Fibroblast of skin of scalp (primary cell): ENCODE measurements at places on chromosomes 5 and 9.
A peak's percentile ranks its signal among the peaks of the same experiment; 100 is the strongest.

DNA sequence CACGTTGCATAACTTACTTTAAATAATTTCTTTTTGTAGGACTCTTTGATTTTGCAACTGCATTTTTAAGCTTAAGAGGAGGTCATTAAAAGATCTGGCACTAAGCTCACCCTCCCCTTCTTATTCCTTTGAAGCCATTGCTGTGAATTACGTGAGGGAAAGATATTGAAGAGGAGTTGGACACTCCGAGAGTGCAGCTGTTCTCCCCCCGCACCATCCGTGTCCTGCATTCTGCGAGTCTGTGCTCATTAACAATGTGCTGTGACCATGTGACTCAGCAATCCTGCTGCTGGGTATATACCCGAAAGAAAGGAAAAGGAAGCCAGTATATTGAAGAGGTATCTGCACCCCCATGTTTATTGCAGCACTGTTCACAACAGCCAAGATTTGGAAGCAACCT, 40.0 kb downstream of the NXNL2 start:
- peak; percentile 32 for DNase-seq

GRCh38 chr5:150052956-150053712, 33.2 kb downstream of the CSF1R start:
- peak; percentile 77 for DNase-seq

DNA sequence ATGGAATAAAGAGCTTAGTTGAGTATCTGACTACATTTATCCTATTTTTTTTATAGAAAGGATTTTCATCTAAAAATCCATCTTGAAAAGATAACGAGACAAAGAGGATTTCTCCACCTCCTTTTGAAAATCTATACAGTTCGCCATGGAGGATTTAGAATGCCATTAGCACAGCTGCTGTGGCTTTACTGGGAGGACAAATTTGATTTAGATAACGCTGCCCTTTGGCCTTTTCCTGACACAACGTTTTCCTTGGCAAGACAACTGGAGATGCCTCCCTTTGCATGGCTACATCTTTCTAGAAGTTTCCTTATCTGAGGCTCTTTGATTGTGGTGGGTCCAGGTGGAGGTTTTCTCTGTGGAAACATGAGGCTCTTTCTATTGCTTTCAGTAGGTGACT, 146.7 kb upstream of the KLF9 start:
- DNase-seq, result no peak

GRCh38 chr5:82991059-82991458, 86.1 kb downstream of the TMEM167A start:
- DNase-seq, result no peak

- DNase-seq, result no peak
Observed at GRCh38 chr9:38003230-38003629, 65.8 kb downstream of the SHB start.

DNA sequence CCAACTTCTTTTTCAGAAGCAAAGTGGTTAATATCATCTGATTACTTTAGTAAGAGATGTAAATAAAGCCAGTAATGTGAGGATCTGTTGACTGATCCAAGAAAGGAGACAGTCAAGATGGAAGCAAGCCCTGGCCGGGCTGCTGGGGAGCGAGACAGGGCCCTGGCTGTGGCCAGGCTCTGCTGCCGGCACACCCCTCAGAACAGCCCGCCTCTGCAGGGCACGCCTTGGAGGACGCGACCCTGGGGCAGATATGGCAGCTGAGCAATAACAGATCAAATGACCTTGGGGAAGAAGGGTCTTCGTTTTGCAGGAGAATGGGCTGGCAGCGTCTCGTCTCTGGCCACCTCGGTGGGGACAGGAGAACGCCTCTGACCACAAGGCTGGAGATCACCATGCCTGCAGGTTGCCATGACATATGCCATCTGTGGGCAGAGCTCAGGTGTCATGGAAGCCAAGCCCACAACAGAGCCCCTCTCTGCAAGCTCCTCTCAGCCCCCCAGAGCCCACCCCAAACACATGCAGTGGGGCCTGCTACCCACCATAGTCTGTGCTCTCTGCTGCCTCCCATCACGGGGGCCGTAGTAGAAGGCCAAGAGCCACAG, 206.5 kb downstream of the FANCC start:
- DNase-seq, result no peak

GRCh38 chr9:29691758-29692407, 2118.6 kb upstream of the C9orf72 start:
- DNase-seq, result peak; percentile 45

GRCh38 chr9:91150998-91151717, 210.6 kb downstream of the AUH start:
- DNase-seq, result peak; percentile 92

- no peak for DNase-seq
Observed at GRCh38 chr9:5846501-5846921, 13.6 kb upstream of the ERMP1 start.

GRCh38 chr9:131101207-131101964, 5.1 kb downstream of the AIF1L start:
- DNase-seq, result no peak

GRCh38 chr5:61352612-61353156, 20.6 kb downstream of the ZSWIM6 start:
- no peak for DNase-seq

DNA sequence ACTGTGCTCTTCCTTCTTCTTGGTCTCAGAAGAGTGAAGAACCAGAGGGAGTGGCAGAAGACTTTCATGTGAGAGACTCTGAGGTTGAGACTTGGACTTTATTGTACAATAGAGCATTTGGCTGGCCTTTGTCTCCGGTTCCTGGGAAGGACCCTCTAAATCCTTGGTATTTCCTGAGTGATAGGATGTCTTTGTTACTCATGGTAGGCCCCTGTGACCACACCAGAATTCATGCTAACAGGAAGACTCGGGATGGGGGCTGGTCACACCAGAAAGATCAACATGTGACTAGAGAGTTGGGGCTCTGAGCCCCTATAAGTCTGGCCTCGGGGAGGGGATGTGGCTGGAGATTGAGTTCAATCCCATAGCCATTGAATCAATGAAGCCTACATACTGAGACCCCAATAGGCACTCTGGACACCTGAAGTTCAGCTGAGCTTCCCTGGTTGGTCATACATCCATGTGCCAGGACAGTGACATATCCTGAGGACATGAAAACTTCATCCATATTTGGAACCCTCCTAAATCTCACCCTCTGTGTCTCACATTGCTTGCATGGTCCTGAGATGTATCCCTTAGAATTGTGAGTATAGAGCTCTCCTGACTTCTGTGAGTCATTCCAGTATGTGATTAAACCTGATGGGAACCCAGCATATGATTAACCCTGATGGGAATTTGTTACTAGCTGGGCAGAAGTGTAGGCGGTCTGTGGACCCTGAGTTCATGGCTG, 201.7 kb downstream of the GADD45G start:
- peak; percentile 58 for DNase-seq

GRCh38 chr9:123290764-123291163, 22.4 kb upstream of the STRBP start:
- no peak for DNase-seq

DNA sequence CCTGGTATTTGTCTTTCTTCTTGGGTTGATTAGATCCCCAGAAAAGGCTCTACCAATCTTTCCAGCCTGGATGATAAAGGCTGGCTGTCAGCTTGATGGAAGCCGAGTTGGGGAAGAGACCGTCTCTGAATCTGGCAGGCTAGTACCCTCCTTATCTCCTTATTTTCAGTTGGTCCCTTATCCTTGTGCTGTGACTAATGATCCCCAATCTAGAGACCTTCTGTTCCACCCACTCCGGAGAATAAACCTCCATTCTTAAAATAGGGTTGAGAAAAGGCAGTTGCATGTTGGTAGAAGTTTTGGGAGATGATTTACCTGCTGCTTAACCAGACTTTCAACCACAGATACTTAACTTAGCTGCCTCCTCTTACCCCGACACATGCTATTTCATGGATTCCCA, 52.3 kb downstream of the PRKACG start:
- DNase-seq, result no peak

GRCh38 chr9:88604836-88605511, 70.0 kb downstream of the NXNL2 start:
- DNase-seq, result no peak
